HAP-1 (cell line): ENCODE measurements at places on chromosomes 12 and 14.

- DNase-seq = peak; percentile 41
Observed at GRCh38 chr14:67666750-67667449, 7.5 kb downstream of the VTI1B start.

GRCh38 chr14:103523575-103523954, 935 bp upstream of the CKB start:
- no peak for DNase-seq

DNA sequence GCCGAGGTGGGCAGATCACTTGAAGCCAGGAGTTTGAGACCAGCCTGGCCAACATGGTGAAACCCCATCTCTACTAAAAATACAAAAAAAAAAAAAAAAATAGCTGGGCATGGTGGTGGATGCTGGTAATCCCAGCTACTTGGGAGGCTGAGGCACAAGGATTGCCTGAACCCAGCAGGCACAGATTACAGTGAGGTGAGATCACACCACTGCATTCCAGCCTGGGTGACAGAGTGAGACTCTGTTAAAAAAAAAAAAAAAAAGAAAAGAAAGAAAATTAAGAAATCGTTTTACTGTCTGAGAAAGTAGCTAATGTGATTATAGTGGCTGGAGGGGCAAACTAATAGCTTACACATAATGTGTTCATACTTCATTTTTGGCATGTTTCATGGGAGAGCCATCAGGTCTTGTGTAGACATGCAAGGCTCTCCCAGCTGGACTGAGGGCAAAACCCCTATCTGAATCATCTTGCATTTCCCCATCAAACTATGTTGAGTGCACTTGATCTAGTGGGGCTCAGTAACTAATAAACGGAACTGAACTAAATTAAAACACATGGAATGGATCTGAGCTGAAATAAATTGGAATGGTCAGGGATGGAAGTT, 16.2 kb downstream of the KIF21A start:
- DNase-seq = no peak

DNA sequence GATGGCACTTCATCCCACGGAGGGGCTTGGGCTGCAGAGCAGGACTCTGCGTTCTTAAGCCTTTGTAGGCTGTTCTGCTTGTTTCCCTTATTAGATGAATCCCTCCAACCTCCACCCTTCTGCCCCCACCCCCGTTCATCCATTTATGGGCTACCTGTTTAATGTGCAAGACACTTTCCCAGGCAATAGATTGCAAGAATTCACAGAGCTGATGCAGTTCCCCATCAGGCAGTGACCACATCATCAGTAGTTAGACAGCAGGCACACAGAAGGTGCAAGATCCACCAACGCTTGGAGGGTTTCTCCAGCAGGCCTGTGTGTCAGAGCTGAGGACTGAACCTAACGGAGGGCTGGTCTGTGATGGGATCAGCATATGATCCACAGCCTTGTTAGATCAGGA, 1.2 kb upstream of the C1R start:
- no peak for DNase-seq

- peak; percentile 35 for DNase-seq
Observed at GRCh38 chr14:37597538-37597913, 2.1 kb downstream of the TTC6 start.

- peak; percentile 95 for DNase-seq
Observed at GRCh38 chr12:106679574-106679973, 94.9 kb upstream of the RIC8B start.

DNA sequence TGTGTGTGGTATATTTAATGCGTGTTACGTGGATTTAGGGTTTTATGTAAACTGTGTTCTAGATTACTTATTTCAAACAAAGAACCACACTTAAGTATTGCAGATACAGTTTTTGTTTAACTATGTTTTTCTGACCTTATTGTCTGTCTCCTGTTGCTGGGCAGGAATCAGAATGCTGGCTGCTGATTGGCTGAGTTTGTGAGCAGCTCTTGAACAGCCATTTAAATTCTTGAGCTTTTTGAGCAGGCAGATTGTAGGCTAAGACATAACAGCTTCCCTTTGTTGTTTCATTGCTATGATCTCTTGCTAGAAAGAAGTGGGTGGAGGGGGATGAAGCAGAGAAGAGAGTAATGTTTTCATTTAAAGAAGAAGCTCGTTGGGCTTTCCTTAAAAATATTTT, 52.2 kb downstream of the ATF7IP start:
- peak; percentile 85 for DNase-seq

GRCh38 chr12:6390084-6390799, 6.3 kb downstream of the LTBR start:
- no peak for DNase-seq

DNA sequence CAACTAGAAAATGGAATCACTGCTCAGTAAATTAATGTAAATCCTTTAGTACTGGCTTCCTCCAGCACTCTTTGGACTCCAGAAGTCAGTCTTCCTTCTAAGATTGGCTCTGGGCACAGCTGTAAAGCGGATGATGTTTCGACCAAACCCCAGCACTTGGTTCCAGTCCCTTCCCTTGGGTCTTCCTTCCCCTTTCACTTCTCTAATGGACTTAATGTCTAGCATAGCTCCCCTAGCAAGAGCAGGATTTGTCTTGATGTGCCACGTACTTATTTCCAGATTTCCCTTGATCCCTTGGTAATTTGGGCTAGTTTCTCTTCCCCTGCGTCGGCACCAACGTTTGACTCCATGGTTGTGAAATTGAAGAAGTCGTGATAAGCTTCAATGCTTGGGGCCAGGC, 28.3 kb downstream of the C12orf75 start:
- no peak for DNase-seq

DNA sequence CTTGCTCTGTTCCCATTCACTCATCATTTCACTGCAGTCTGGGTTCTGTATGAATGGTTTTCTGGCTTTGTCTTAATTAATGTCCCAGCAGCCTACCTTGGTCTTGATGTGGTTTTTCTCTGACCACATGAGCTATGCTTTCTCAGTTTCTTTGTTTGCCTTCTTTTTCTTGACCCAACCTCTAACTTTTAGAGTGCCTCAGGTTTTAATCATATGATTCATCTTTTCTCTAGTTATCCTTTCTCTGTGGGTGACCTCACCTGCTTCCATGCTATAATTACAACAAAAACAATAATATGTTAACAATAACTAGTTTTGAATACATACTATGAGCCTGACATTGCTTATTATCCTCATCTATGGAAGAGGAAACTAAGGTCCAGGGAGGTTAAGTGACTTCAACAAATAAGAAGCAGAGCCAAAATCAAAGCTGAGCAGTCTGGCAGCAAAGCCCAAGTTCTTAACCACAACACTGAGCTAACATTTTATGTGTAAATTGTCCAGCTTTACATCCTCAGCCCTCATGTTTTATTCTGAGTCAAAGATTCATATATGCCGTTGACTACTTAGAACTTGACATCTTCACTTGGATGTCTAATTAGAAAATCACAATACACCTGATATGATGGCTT, 4.7 kb upstream of the EPYC start:
- no peak for DNase-seq
